ENCODE measurements at places on chromosomes 5 and 9.

GRCh38 chr5:87551911-87552310 lies 139.2 kb upstream of the CCNH start:
- DNase-seq, result no peak

DNA sequence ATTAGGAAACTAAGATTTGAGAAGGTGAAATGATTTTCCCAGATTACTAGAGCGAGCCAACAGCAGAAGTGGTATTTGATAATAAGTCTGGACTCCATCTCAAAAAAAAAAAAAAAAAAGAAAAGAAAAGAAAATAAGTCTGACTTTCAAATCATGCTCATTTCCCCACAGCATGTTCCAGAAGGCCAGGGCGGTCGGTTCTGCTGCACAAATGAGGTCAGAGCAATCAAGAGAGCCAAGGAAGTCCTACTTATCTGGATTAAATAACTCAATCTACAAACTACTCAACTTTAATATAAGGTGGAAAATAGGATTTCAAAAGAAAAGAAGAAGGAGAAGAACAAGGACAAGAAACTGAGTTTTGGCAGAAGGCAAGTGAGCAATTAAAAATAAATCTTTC lies 130.4 kb upstream of the RASA1 start:
- no peak for DNase-seq

DNA sequence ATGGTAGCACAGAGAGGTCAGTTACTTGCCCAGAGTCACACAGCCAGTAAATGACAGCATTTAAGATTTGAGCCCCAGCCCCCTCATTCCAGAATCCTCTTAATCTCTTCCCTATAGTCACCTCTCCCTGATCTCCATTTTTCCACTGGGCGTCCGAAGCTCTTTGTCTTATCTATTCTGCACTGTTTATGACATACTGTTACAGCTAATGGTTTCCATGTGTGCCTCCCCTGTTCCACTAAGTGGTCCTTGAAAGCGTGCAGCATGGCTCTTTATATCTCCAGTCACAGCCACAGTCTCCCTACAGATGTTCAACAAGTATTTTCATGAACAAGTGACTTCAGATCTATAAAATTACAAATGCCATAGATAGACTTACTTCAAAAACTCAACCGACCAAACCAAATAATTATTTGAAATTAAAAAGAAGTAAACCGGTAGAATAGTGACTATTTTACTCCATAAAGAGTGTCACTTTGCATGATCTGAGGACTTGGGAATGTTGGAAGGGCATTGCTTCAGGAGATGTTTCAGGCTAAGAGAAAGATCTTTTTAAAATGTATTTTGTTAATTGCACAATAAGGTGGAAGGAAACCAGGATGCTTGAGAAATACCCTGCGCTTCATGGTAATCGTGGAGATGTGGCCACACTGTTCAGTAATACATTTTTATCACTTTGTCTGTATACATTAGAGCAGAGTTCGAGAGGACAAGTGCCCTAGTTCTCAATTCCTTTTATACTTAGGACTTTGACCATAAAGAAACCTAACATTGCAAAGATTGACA lies 237.2 kb downstream of the FBXL7 start:
- no peak for DNase-seq

DNA sequence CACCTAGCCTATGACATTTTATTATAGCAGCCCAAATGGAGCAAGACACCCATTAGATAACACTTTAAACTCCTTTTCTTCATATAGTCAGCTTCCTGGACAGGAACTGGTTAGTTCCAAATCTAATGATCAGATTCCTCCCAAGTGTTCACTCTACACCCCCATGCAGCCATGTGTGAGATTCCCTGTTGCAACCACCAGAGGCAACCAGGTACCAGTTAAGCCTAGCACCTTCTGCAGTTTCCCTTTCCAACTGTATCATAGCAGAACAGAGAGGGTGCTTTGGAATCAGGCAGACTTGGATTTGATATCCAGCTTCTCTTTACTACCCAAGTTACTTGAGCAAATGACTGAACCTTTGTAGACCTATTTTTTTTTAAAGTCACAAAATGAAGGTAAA lies 296.6 kb upstream of the PCSK5 start:
- no peak for DNase-seq

GRCh38 chr9:99590410-99590809 lies 231.3 kb upstream of the NR4A3 start:
- no peak for DNase-seq

DNA sequence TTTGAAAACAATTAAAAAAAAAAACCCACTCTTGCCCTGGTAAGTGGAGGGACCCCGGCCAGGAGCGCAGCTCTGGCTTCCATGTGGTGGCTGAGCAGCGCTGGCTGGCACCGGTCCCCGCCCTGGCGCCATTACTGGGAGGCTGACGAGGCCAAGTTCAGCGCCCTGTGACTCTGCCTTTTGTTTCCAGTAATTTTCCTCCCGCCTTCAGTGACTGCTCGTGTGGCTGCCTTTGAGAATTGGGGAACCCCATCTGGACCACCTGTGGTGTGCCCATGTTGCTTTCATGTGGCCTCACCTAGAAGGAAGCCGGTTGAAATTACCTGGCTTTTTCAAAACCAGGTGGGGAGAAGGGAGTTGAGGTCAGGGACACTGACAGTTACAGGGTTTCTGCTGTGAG lies 136.1 kb downstream of the GAPVD1 start:
- DNase-seq, result no peak

DNA sequence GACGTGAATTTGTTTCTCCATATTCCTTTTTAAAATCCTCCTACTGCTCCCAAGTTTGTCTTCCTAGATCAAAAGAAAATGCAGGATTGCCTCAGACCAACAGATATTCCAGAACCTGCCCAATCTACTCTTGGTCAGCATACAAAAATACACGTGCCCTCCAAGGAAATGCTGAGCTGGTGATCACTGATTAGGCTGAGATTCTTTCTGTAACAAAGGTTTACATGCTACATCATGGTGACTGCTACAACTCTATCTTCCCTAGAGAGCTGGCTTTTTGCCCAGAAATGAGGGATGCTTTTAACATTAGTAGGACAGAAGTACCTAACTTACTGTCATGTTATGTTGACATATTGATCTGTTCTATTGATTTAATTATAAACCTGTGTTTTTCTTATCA lies 35.5 kb downstream of the OR2Y1 start:
- DNase-seq, result no peak

GRCh38 chr5:83368319-83368718 lies 103.2 kb upstream of the VCAN start:
- no peak for DNase-seq

DNA sequence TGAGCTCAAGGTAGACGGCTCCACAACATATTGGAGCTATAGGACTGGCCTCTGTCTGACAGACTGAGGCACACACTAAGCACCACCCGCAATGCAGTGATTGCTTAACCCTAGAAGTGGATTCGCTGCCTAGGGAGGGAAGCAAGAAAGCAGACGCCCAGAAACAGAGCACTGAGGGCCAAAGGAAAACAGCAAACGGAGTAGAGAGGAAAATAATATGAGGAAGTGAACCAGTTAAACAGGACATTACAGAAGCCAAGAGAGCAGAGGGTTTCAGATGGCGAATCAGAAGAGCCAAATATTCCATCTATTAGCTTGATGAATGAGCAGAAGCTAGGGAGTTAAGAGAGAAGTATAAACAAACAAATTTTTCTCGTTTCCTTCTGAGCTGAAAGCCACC lies 139.2 kb upstream of the LHFPL2 start:
- DNase-seq, result no peak

DNA sequence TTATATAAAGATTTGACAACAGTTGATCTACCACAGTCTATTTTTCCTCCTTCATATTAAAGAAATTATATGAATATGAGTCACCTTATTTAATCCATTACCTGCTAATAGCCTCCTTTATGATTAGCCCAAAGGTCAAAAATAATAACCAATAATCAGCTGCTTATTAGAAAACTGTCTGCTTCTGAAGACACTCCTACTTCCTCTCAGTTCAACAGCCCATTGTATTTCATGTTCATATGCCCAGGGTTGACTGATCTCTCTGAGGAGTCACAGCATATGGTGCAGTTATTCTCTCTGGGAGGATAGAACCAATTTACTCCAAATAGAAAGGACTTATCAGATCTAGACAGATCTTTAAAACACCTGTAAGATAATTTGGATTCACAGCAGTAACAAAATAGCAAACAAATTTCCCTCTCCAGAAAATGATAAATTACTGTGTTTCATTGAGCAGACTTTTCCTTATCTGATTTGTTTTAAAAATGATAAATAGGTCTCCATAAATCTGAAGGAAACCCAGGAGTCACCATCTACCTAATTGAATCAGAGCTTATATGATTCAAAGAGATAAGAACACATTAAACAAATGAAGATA lies 180.4 kb upstream of the ITGA1 start:
- DNase-seq, result no peak

DNA sequence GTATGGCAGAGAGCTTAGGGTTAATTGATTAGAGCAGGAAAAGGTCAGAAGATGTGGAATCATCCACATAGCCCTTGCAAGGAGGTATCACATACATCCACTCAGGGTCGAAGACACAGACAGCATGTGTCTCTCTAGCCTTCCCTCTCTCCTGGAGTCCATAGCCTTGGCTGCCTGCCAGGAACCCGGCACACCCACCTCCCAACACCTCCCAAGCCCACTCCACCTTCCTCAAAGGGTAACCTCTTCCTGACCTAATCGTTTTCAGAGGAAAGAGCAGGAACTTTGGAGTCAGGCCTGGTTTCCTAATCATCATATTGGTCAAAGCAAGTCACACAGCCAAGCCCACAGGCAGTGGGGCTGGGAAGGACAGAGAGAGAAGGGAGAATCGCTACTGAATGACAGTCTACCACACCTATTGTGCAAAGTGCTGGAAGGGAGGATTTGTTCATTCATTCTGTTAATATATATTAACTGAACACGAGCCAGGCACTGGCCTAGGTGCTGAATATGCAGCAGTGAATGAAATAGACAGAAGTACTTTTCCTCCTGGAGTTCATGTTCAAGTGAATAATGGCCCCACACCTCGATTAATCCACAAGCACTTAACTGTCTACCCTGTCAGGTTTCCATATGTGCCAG lies 107.8 kb downstream of the KCNIP1 start:
- DNase-seq, result no peak

DNA sequence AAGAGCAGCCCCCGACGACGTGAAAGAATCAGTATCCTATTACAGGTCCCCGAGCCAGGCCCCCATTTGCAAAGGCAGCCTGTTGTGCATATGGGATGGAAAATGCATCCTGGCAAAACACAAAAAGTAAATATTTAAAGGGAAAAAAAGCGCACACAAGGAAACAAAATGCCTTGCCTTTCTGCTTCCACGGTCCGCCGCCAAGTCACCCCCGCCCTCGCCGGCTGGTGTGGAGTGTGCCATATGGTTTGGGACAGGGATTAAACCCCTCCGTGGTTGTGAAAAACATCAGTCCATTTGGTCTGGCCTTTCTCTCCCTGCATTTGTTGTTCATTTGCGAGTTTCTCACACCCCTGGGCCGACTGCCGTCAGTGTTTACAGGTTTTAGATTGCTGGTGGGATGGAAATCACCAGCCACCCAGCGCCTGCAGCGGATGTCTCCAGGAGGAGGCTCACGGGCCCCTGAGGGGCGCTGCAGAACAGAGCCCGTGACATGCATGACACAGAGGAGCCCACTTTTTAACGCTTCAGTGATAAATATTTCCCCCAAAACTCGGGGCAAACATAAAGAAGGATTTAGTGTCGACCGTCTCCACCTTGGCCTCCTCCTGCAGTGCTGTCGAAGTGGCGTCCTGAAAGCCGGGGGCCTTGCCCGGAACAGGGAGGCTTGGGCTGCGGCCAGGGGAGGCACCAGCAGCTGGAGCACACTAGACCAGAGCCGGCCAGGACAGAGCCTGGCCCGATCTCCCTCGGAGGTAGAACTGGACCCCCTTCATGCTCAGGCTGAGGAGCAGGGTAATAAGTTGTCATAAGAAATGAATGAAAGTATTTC lies 161.5 kb downstream of the HSD17B3 start:
- DNase-seq, result no peak

DNA sequence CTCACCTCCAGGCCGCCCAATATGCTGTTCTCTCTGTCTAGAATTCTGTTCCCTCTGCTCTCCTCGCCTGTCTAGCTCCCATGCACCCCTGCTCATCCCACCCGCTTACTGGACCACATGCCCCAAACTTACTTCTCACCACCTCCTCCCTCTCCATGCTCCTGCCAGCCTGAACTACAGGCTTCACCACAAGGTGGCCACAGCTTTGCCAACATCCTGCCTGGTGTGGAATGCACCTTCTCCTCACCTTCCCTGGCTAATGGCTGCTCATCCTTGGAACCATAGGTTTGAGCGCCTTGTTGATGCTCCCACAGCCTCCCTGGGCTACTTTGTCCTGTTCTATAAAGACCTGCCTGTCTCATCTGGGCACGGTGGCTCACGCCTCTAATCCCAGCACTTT lies 9.6 kb downstream of the LAMC3 start:
- no peak for DNase-seq

DNA sequence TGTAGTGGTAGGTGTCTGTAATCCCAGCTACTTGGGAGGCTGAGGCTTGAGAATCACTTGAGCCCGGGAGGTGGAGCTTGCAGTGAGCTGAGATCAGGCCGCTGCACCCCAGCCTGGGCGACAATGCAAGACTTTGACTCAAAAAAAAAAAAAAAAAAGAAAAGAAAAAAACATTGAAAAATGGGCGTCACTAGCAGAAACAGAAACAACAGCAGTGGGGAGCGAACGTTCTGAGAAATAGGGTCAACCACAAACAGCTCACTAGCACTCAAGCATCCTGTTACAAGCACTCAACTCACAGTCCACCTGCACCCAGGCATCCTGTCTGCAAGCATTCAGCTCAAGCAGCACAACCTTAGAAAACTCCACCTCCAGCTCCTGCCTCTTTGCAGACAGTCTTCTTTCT lies 17.2 kb downstream of the TRIM14 start:
- DNase-seq, result peak; percentile 65

DNA sequence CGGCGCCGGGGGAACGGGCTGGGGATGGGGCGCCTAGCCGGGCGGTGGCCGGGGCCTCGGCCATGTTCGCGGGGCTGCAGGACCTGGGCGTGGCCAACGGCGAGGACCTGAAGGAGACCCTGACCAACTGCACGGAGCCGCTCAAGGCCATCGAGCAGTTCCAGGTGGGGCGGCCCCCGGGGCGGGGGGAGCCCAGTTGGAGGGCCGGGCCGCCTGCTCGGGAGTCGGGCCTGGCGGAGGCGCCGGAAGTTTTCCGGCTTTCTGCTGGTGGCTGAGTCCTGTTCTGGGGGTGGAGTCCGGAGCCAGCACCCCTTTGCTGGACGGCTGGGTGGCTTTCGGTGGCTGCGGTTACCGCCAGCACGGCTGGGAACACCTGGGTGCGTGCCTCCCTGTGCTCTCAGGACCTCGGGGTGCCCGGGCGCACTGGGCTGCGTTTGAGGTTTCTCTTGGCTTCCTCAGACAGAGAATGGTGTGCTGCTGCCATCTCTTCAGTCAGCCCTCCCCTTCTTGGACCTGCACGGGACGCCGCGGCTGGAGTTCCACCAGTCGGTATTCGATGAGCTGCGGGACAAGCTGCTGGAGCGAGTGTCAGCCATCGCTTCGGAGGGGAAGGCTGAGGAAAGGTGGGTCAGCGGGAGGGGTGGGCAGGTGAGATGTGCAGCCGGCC lies 454 bp downstream of the NELFB start:
- no peak for DNase-seq

GRCh38 chr5:128081111-128081851 lies 2.3 kb upstream of the SLC12A2 start:
- DNase-seq, result no peak
